ENCODE measurements at places on chromosomes 3 and 15.

DNA sequence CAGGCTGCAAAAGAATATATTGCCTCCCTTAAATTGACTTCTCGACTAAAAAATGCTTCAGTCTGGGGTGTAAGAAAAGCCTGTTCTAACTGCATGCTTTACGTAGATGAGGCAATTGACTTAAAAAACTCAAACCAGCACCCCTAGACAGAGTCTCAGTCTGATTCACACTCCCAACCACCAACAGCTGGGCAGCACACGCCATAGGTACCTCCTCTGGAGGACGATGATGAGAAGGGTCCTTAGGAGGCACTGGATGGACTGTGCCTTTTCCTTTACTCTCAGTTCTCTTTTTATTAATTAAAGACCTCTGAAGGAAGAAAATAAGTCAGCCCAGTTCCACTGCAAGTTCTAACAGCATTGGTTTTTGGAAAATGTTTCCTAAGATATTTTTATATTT, 175.0 kb downstream of the PDZRN3 start:
- no peak for DNase-seq

GRCh38 chr3:142274908-142275307, 49.5 kb upstream of the GK5 start:
- no peak for DNase-seq

GRCh38 chr3:37132334-37132733, 42.0 kb downstream of the LRRFIP2 start:
- DNase-seq: no peak

GRCh38 chr15:68352401-68353062, 75.0 kb downstream of the FEM1B start:
- peak; percentile 58 for DNase-seq

GRCh38 chr3:12562451-12562850, 5.6 kb downstream of the MKRN2 start:
- DNase-seq: no peak

- DNase-seq: no peak
Observed at GRCh38 chr15:80484333-80484864, 80.2 kb downstream of the ARNT2 start.

DNA sequence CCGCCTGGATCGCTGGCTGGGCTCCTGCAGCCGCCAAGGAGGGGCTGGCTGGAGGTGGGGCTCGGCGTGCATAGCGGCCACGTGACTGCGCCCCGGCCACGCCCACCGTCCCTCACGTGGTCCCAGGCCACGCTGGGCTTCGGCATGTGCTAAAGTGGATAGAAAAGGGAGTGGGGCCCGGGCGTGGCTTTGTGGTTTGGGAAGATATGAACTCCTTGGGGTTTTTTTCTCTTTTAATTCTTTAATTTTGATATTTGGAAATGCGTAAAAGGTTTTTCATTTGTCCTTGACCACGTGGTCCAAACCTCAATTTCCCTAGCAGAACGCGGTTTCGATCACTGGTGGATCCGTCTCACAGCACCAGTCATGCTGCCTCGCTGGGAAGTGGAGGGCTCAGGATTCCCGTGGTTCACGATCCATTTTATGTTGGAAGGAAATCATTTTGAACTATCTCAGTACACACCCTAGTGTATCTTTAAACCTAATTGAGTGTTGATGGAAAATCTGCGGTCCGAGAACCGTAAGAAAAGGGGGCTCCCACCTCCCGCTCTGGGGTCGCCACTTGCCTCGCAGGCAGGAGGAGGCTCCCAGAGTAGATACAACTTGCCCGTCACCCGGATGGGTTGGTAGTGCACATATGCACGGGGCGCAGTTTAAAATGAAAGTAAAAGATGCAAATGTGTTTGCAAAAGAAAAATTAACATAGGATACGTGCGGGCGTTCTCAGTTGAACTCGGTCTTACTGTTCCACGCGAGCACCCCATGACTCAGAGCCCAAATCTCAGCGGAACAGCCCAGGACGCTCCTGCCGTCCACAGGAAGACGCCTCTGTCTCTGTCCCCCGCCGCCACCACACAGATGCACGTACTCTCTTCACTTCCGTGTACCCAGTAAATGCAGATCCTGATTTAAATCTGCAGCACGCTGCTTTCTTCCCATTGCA, 141.9 kb downstream of the PGPEP1L start:
- peak; percentile 83 for DNase-seq

GRCh38 chr3:51340013-51340829, 44.9 kb upstream of the MANF start:
- DNase-seq: peak; percentile 14

GRCh38 chr3:15651396-15651795, 49.9 kb downstream of the BTD start:
- DNase-seq: no peak

DNA sequence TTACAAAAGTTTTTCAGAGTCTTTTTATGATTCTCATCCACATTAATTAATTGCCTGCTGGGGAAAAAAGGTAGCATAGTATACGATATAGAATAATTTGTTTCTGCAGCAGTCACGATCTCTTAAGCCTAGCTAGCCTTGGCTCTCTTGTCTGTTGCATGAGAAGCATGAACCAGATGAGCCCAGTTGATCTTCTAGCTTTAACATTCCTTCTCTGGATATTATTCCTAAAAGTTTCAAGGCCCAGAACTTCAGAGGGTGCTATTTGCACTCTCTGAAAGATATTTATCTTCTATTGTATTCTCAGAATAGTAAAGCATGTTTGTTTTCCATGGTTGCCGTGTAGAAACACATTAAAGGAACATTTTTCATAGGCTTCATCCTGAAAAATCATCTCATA, 69.3 kb downstream of the BTLA start:
- no peak for DNase-seq

DNA sequence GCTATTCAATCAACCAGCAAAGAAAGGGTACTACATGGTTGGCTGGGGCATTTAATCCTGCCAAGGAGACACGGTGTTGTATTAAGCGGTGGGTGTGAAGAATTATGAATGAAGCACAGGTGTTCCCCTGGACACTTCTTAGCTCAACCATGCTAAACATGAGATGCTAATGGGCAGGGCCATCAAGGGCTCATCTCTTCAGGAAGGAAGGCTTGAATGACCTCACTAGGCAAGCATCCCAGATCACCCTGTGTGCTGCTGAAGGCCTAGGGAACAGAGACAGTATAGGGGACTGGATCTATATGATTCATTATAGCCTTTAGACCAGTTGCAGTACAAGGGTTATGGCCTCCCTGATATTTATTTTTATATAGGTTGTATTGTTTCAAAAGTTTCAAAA, 221.3 kb upstream of the SLCO3A1 start:
- no peak for DNase-seq

All from activated CD8-positive, alpha-beta memory T cell treated with anti-CD3 and anti-CD28 coated beads, Interleukin-2, amount 10 ng/mL, durations not matched to agents 7 days and 5 days (primary cell).